ENCODE measurements at places on chromosomes 16 and 17.

- no peak for DNase-seq
Measured at GRCh38 chr17:12706070-12706469, 40.4 kb downstream of the MYOCD start.

- no peak for DNase-seq
Measured at GRCh38 chr17:33517746-33518145, 224.7 kb upstream of the ASIC2 start.

- no peak for DNase-seq
Measured at GRCh38 chr17:12247761-12248160, 227.1 kb downstream of the MAP2K4 start.

- no peak for DNase-seq
Measured at GRCh38 chr16:14527411-14528044, 102.5 kb downstream of the PARN start.

DNA sequence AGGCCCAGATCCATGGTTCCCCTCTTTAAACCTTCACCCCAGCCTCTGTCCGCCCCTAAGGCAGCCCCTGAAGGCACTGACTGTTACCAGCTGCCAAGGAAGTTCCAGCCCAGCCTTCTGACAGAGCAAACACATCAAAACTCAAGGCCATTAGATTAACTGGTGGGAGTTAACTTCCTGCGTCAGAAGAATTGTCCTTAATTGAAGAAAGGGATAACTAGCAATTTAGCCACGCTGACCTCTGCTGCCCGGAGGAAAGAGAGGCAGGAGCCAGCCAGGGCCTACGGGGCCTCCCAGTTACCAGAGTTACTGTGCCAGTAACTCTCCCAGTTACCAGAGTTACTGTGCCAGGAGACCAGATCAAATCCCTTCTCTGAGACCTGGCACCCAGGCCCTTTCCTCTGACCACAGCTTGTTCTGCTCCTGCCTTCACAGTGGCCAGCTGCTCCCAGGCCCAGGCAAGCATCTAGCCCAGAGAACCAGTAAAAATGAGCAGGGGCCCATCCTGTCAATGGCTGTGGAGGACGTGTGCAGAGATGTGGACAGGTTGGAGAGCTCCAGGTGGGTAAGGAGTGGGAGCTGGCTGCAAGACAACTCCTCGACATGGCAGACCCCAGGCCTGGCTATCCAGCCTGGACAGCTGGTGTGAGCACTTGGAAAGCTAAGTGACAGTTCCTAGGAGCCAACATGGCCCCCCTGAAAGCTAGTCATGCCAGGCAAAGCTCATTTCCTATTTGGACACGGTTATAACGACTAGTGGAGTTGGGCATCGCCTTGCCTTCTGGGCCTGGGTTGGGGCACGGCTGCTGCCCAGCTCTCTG, 2.8 kb upstream of the PITPNM3 start:
- DNase-seq, result no peak

DNA sequence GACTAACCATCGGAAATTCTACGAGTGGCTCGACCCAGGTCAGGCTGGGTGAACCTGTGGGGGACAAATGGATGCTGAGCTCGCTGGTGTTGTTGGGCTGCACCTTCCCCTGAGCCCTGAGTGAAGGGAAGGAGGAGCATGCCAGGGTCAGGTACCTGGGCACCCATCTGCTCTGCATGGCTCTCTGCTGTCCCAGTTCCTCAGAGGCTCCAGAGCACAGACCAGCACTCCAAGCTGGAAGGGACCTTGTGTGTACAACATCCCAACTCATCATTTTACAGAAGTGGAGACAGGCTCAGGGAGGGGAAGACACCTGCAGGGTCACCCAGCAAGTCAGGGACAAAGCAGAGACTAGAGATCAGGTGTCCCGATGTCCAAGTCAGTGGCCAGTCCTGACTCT, 84.9 kb upstream of the NLRP1 start:
- DNase-seq, result no peak

GRCh38 chr17:39848600-39848999, 15.5 kb downstream of the IKZF3 start:
- DNase-seq, result no peak

DNA sequence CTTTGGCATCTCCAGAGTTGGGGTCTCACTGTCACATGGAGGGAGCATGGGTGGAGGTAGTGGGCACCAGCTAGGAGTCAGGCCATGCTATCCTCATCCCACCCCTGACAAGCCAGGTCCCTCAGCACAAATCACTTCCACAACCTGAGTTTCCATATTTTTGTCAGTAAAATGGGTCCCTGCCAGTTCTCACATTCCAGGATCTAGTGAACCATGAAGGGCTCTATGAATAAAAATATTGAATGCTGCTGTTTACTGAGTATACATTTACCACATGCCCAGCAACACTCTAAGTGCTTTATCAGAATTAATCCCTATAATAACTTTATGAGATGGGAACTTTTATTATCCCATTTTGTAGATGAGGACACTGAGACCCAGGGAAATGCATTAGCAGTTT, 16.8 kb downstream of the SEZ6 start:
- no peak for DNase-seq

All from Daoy (cell line).